AG04450 (cell line): ENCODE measurements at places on chromosomes 16 and 17.

- no peak for DNase-seq
These were observed 113.9 kb downstream of the LITAF start for GRCh38 chr16:11472851-11473250.

DNA sequence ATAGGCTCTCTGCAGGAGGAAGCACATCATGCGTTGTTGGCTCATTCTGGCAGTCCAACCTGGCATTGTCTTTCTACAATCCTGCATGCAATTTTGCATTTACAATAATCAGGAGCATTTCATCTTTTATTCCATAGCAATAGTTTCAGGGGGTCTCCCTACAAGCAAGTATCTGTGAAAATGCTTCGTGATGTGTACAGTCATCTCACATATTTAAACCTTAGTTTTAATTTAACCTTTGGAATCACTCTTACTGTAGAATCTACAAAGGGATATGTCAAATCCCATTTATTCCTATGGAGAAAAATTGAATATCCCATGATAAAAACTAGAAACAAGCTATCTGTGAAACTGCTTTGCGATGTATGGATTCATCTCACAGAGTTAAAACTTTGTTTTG, 112.0 kb upstream of the WSB1 start:
- DNase-seq, result no peak

GRCh38 chr17:48378708-48379392, 51.2 kb downstream of the SKAP1 start:
- no peak for DNase-seq

DNA sequence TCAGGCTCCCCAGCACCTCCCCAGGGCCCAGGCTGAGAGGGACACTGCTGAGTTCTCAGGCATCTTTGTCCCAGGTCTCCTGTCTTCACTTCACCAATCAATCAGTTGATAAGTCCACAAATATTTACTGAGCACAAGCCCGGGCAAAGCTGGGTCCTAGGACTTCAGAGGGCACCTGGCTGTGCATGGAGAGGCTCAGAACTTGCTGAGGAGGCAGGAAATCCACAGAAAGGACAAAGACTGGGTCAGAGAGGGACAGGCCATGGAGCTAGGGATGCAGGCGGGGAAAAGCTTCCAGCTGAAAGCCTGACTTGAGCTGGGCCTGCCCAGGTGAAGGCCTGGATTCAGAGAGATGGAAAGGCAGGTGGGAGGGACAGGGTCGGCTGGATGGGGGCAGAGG, 33.2 kb upstream of the C1QL1 start:
- DNase-seq, result no peak

GRCh38 chr16:81797443-81797842, 18.4 kb downstream of the PLCG2 start:
- DNase-seq, result no peak

- DNase-seq, result no peak
These were observed 222.3 kb downstream of the KATNIP start for GRCh38 chr16:27772093-27772825.

DNA sequence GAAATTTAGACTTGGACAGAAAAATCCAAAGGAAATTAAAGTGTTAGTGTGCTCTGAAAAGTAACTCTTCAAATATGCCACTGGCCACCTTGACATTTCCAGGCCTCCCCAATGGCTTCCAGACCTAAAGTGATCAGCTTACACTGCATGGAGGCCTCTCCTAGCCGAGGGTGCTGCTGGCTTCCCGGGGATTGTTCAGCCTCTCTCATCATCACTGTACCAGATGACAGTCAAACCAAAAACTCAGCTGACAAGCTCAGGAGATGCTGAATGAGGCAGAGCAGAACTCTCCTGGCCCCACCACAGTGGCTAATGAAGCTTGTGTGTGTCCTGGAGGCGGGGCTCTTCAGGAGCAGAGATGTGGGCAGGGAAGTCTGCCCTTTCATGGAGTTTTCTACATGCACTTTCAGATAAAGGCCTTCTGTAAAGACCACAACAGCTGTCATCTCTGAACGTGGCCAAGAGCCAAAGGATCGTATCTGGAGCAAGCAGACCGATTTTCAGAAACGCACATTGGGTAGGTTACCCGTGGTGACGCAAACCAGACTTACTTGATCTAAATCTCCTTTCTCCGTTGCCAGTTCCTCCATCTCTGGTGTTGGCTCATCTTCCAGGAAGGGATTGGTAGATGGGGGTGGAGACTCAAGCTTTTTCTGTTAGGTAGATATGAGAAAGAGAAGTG, 113.3 kb downstream of the VPS53 start:
- peak; percentile 59 for DNase-seq

DNA sequence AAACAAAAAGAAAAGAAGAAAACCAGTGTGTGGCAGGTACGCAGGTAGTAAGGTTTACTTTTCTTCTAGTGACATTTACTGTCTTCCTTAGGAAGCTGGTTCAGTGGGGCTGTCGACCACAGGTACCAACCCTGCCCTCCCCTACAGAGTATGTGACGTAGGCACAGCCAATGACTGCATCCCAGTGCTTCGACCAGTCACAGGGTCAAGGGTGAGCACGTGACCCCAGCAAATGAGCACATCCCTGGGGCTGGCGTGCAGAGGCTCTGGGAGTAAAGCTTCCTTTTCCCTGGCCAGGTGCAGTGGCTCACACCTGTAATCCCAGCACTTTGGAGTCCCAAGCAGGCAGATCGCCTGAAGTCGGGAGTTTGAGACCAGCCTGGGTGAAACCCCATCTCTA, 38.9 kb upstream of the PLCG2 start:
- DNase-seq, result no peak
